ENCODE measurements at places on chromosomes 5 and 9.
A peak's percentile ranks its signal among the peaks of the same experiment; 100 is the strongest.

DNA sequence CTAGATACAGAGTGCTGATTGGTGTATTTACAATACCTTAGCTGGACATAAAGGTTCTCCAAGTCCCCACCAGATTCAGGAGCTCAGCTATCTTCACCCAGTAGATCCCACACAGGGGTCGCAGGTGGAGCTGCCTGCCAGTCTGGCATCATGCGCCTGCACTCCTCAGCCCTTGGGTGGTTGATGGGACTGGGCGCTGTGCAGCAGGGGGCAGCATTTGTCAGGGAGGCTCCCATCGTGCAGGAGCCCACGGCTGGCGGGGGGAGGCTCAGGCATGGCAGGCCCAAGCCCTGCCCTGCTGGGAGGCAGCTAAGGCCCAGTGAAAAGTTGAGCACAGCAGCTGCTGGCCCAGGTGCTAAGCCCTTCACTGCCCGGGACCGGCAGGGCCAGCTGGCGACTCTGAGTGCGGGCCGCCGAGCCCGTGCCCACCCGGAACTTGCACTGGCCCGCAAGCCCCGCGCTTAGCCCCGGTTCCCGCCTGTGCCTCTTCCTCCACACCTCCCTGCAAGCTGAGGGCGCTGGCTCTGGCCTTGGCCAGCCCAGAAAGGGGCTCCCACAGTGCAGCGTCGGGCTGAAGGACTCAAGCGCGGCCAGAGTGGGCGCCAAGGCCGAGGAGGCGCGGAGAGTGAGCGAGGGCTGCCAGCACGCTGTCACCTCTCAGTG is 314.1 kb upstream of the ATP10B start:
- H3K4me3 ChIP-seq, result no peak overlapping the region
- no peak overlapping the region for H3K27ac ChIP-seq
- no peaks in the 10 kb centered on the region for H3K27me3 ChIP-seq
- H3K36me3 ChIP-seq, result no peaks in the 10 kb centered on the region

DNA sequence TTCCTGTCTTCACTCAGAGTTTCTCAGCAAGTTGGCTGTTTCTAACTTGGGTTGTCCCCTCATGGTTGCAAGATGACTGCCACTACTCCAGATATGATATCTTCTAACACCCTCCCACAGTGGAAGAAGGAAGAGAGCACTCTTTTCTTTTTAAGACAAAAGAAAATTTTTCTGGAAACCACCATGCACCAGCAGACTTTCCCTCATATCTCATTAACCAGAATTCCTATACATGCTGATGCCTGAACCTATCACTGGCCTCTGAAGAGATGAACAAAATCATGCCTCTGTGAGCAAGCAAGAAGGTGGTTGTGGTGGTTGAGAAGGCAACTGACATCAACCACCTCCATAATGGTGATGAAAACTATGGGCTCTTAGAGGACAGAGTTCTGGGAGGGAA is 56.8 kb downstream of the FEM1C start:
- H3K27ac ChIP-seq, result no peak overlapping the region
- no peaks in the 10 kb centered on the region for H3K4me1 ChIP-seq
- no peaks in the 10 kb centered on the region for H3K27me3 ChIP-seq
- H3K4me3 ChIP-seq, result no peak overlapping the region
- H3K36me3 ChIP-seq, result no peaks in the 10 kb centered on the region
- no peak for DNase-seq

- DNase-seq, result peak; percentile 68
- no peaks in the 10 kb centered on the region for H3K36me3 ChIP-seq
- H3K27ac ChIP-seq, result peak overlapping the region; percentile 10
- peak overlapping the region; percentile 7 for H3K4me3 ChIP-seq
- H3K4me1 ChIP-seq, result peaks cover 28% of the 10 kb centered on the region
Observed at GRCh38 chr9:88537761-88538091, 2.7 kb downstream of the NXNL2 start.

GRCh38 chr5:27403243-27403882 is 365.0 kb upstream of the CDH9 start:
- H3K27me3 ChIP-seq, result no peaks in the 10 kb centered on the region
- no peak for DNase-seq
- H3K36me3 ChIP-seq, result no peaks in the 10 kb centered on the region
- H3K4me3 ChIP-seq, result no peak overlapping the region
- H3K27ac ChIP-seq, result no peak overlapping the region
- H3K4me1 ChIP-seq, result no peaks in the 10 kb centered on the region

DNA sequence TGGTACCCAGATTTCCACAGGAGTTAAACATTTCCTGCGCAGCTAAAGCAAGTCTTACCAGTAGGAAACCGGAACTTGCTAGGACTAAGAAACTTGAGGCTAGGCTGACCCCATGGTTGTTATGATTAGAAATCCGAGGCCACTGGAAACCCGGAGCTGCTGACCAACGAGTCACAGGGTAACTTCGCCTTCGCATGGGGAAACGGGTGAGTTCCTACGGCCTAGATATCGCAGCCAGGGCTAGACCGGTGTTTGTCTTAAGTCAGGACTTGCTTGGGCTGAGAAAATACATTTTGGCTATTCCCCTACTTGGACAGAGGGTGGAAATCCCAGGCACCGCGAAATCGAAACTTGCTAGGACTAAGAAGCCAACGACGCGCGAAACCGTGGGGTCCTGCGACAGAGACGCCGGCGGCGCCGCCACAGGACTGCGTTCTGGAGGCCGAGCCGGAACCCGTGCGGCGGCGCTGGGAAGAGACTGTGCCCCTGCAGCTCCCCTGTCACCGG is 1.6 kb upstream of the ANXA2R start:
- H3K36me3 ChIP-seq, result no peaks in the 10 kb centered on the region
- DNase-seq, result peak; percentile 84
- H3K27ac ChIP-seq, result peak overlapping the region; percentile 76

- H3K27me3 ChIP-seq, result no peaks in the 10 kb centered on the region
- H3K36me3 ChIP-seq, result no peaks in the 10 kb centered on the region
- DNase-seq, result no peak
- peaks cover 22% of the 10 kb centered on the region for H3K4me1 ChIP-seq
Observed at GRCh38 chr5:16542236-16542635, 74.6 kb downstream of the RETREG1 start.

GRCh38 chr5:155699385-155699784 is 627.6 kb upstream of the SGCD start:
- DNase-seq, result no peak
- H3K4me3 ChIP-seq, result no peak overlapping the region
- no peaks in the 10 kb centered on the region for H3K27me3 ChIP-seq
- no peaks in the 10 kb centered on the region for H3K4me1 ChIP-seq
- H3K36me3 ChIP-seq, result no peaks in the 10 kb centered on the region
- H3K27ac ChIP-seq, result no peak overlapping the region

- H3K4me1 ChIP-seq, result no peaks in the 10 kb centered on the region
- H3K27ac ChIP-seq, result no peak overlapping the region
- H3K4me3 ChIP-seq, result no peak overlapping the region
- no peak for DNase-seq
Observed at GRCh38 chr9:71004196-71004595, 117.2 kb downstream of the TRPM3 start.

DNA sequence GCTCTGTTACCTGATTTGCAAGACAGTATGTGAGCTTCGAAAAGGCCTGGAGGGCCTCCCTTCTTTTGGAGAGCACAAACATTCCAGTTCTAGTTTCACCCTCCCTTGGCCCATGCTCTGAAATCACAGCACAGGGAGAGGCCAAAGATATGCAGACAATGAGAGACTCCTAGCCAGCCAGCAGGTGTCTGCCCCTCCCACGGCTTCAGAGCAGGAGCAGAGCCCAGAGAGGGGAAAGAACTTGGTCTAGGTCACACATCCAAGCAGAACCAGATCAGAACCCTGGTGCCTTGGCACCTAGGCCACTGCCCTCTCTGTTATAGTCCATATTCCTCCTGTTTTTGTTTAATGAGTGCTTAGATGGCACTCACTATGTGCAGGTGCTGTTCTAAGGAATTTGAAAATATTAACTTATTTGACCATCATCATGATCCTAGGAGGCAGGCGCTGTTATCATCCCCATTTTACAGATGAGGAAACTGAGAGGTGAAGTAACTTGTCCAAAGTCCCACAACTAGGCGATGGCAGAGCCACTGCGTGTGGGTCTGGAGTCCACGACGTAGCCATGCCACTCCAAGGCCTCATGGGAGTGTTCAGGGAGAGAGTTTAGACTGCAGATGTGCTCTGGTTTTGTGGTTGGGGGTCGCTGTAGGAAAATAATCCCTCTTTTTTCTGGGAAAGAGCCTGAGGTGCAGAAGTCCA is 27.2 kb downstream of the TMOD1 start:
- H3K4me1 ChIP-seq, result no peaks in the 10 kb centered on the region
- H3K36me3 ChIP-seq, result no peaks in the 10 kb centered on the region
- H3K27ac ChIP-seq, result no peak overlapping the region
- DNase-seq, result peak; percentile 49

DNA sequence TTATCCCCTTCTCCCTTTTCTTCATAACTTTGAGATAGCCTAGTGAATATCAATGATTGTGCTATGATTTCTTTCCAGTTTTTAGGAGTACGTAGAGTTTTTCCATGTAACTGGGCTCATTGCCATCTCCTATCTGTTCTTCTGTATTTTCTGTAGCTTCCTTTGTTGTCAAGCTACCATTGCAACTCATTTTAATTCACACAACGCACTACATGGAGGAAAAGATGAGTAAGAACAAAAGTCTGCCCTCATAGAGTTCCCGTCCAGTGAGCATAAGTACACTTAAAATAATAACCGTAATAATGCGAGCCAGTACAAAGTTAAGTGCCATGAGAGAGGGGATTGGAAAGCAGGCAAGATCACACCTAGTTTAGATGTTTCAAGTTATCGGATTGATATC is 177.7 kb downstream of the PAM start:
- H3K27ac ChIP-seq, result no peak overlapping the region
- H3K36me3 ChIP-seq, result no peaks in the 10 kb centered on the region
- no peaks in the 10 kb centered on the region for H3K4me1 ChIP-seq
- no peak overlapping the region for H3K4me3 ChIP-seq
- DNase-seq, result no peak

- H3K4me3 ChIP-seq, result no peak overlapping the region
- DNase-seq, result no peak
- no peaks in the 10 kb centered on the region for H3K27me3 ChIP-seq
- H3K27ac ChIP-seq, result no peak overlapping the region
- H3K4me1 ChIP-seq, result no peaks in the 10 kb centered on the region
Observed at GRCh38 chr5:168653626-168654025, 74.5 kb upstream of the PANK3 start.

- H3K4me3 ChIP-seq, result no peak overlapping the region
- H3K36me3 ChIP-seq, result no peaks in the 10 kb centered on the region
- no peaks in the 10 kb centered on the region for H3K27me3 ChIP-seq
- no peak overlapping the region for H3K27ac ChIP-seq
Observed at GRCh38 chr9:2192356-2192979, 177.3 kb downstream of the SMARCA2 start.

DNA sequence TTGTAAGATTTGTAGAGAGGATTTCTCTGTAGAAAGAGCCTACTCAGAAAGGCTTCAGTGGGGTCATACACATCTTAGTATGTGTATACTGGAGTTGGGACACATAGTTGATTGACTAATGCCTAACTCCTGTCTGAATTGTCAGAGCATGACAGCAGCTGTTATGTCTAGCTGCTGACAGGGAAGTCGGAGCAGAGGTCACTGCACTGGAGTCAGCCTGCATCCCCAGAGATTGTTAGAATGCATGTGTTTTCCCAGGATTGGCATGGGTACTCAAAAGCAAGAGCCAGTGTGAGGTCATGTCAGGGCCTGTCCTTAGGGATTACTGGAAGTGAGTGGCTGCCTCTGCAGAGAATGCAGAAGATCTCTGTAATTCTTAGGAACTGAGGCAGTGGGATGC is 82.7 kb downstream of the ITGA1 start:
- peaks cover 7% of the 10 kb centered on the region for H3K4me1 ChIP-seq
- H3K27ac ChIP-seq, result peak overlapping the region; percentile 28
- no peak overlapping the region for H3K4me3 ChIP-seq
- H3K27me3 ChIP-seq, result no peaks in the 10 kb centered on the region

- DNase-seq, result no peak
- H3K4me1 ChIP-seq, result no peaks in the 10 kb centered on the region
Observed at GRCh38 chr9:89212171-89212570, 33.6 kb upstream of the SHC3 start.
